ENCODE measurements at places on chromosomes 2 and 18.

- DNase-seq = no peak
Measured at GRCh38 chr2:157825885-157826284, 50.2 kb downstream of the ACVR1 start.

DNA sequence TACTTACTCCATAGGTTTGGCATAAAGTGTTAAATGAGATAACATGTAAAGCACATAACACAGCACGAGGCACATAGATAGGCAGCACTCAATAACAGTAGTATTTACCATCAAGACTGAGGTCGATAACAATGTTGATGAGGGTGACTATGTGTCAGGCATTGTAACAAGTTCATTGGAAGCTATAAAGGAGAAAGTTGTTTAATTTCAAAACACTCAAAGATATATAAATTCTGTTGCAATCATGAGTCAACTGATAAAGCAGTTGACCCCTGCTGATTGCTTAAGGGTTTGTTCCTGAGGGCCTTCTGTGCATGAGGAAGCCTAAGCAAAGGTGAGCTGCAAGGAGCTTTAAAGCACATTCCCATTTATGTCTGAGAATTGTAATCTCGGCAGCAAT is 760.5 kb downstream of the SATB2 start:
- DNase-seq = no peak

DNA sequence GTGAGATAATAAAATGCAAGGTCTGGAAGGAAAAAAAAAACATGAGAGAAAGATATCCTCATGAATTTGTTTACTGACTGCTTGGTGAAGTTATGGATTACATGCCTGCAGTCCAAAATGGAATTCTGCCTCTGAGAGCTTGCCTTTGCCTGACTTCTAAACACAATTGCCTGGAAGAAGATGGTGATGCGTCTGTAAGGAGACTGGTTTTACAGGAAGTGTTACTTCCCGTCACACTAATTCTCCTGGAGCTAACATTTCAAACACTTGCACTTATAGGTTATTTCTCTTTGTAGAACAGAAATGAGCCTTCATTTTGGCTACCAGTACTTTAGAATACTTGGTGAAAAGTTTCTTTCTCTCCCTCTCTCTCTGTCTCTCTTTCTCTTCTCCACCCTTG is 884.3 kb downstream of the TSN start:
- DNase-seq = no peak

DNA sequence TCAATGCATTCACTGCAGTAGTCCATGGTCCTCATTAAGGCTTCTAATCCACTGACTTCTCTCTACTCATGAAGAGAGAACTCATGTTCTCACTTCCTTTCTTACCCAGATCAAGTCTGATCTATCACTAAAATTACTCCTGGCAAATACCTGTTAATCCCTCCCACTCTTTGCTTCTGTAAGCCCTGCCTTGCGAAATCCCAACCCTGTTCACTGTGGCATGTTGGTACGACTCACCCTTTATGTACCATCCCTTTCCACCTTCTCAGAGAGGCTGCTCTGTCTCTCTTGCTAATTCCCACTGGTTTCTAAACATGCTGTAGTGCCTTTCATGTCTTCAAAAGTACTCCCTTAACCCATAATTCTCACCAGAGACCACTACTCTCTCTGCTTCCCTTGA is 272.2 kb upstream of the ACVR2A start:
- DNase-seq = no peak

DNA sequence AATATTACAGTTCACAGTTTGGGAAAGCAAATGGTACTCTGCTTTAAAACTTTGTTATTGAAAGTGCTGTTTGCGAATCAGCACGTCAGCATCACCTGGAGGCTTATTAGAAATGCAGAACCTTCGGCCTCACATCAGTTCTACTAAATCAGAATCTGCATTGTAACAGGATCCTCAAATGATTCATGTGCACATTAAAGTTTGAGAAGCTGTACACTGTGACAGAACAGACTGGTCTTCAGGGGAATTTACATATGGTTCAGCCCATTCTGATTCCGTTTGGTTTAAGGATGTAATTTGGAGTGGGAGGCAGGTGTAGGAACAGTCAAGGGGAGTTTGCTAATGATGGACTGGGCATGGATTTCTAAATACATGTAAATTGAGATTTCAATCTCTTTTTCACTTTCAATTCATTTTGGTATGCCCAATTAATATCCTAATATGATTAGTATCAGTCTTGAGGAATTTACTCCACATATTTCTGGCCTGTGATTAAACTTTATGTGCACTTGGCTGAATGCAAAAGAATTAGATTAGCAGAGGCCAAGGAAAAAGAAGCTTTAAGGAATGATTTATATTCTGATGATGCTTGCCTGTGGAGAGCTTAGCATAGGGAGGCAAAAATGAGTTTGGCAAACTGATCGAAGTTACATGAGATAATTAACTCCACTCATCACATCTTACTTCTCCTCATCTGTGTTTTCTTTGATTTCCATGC is 248.8 kb downstream of the XIRP2 start:
- no peak for DNase-seq

- no peak for DNase-seq
Measured at GRCh38 chr2:120605231-120605935, 130.3 kb upstream of the GLI2 start.

GRCh38 chr2:232120911-232121310 is 159.4 kb downstream of the DIS3L2 start:
- no peak for DNase-seq

- no peak for DNase-seq
Measured at GRCh38 chr2:217085543-217085942, 225.7 kb upstream of the TNP1 start.

DNA sequence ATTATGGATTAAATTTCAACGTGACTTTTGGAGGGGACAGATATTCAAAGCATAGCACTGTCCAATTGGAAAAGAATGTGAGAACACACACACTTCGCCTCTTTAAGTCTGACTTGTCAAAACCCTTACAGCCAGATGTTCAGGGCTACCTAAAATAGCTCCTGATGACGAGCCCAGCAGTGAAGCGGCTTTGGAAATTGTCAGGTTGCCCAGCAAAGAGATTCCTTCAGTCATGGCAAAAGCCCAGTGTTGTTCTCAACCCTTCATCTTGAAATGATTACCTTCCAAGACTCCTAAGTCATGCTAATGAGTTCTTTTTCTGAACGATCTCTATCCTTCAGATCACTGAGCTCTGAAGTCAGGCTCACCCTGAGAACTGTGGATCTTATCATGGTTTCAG is 436.6 kb downstream of the LRATD1 start:
- DNase-seq = no peak

DNA sequence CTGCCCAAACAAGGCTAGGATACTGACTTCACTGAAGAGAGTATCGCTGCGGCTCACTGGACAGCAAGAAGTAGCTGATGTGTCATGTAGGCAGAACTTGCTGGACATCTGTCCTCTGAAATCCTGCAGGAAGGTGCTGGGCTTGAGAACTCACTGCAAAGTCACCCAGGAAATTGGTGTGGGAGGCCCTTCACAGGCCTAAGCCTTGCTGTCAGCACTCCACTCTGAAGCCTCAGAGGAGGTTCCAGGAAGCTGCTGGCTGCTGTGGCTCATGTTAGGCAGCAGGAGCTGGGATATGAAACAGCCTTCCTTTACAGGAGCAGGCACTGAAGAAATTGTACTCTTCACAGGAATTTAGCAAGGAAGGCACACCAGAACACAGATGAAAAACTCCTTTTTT is 88.3 kb upstream of the CCDC68 start:
- no peak for DNase-seq

DNA sequence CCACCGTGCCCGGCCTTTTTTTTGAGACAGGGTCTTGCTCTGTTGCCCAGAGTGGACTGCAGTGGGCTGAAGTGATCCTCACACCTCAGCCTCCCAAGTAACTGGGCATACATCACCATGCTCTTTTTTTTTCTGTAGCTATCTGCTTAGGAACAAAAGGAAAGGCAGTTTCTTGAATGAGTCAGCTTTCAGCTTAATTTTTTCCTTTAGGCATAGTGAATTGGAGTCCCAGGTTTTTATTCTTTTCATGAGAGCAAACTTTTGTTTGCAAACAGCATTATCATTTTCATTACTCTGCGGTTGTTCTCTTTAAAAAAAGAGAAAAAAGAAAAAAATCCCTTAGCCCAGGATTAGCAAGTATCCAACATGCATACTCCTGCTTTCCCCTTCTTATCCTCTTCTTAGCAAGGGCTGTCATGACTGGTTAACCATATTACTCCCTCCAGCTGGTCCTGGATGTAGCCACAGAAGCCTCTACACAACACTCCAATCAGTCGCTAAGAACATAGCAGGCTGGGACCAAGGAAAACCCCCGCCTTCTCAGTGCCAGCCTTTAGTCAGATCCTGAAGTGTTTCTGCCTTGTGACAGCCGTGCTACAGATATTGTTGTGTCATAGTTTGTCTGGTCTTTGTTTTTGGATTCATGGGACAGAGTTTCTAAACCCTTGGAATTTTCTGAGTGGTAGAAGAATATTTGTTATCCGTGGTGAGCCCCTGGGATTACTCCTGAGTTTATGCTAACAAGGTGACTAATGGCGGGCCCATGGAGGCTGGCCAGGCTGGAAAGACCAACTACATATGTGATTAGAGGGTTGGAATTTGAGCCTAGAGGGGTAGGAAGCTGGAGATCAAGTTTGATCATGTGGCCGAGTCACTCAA is 23.3 kb upstream of the ST3GAL5 start:
- DNase-seq = no peak

GRCh38 chr18:33755391-33755790 is 177.4 kb downstream of the ASXL3 start:
- no peak for DNase-seq

- no peak for DNase-seq
Measured at GRCh38 chr2:218229239-218229638, 12.2 kb downstream of the ARPC2 start.

GRCh38 chr2:151083856-151084795 is 177.5 kb downstream of the RBM43 start:
- DNase-seq = no peak

DNA sequence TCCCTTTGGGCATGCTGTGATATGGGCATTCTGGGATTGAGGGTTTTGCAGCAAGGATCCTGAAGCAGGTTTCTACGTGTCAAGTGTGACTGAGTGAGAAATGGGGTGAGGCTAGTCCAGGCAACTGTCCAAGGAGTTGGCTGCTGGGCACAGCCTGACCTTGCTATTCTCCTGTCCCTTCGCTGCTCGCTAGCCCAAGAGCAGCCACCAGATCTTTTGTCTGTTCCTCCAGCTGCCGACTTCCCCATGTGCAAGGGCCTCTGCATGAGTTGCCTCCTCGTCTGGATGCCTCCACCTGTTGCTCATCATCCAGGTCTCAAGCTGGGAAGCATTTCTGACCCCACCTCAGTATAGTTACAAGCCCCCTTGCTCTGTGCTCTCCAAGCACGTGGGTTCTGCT is 71.1 kb downstream of the DYSF start:
- no peak for DNase-seq

DNA sequence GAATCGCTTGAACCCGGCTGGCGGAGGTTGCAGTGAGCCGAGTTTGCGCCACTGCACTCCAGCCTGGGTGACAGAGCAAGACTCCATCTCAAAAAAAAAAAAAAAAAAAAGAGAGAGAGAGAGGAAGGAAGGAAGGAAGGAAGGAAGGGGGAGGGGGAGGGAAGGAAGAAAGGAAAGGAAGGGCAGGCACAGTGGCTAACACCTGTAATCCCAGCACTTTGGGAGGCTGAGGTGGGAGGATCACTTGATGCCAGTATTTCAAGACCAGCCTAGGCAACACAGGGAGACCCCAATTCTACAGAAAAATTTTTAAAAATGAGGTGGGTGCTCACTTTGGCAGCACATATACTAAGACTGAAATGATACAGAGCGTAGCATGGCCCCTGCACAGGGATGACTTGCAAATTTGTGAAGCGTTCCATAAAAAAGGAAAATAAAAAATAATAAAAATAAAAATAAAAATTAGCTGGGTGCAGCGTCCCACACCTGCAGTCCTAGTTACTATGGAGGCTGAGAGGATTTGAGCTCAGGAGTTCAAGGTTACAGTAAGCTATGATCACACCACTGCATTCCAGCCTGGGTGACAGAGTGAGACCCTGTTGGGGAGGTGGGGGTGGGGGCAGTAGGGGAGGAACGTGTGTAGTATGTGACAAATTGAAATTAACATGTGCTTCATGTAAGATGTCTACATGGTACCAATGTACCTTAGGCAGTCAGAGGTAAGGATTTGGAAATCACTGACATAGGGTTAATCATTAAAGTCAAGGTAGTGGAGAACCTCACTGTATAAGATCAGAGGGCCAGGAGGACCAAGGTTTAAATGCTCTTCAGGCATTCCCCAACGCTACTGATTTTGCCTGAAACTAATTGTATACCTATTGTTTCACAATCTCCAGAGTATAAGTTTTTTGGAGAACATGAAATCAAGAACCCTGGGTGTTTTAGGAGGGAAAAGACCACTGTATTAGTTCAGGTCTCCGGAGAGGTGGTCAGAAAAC is 1.4 kb downstream of the WDCP start:
- no peak for DNase-seq

DNA sequence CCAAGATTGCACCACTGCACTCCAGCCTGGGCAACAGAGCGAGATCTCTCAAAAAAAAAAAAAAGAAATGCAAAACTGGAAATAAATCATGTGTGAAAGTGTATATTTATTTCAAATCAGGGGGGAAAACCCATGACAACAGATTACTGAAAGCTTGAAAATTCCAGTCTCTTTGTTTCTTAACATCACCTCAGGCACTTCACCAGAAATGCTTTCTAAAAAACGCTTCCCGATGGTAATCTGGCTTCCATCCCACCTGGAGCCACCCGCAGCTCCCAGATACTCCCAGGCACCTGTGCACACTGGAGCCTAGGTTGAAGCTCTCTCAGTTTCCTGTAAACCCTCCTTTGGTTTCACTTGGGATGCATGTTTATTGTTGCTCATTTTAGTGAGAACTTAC is 7.2 kb upstream of the ITGB6 start:
- no peak for DNase-seq

DNA sequence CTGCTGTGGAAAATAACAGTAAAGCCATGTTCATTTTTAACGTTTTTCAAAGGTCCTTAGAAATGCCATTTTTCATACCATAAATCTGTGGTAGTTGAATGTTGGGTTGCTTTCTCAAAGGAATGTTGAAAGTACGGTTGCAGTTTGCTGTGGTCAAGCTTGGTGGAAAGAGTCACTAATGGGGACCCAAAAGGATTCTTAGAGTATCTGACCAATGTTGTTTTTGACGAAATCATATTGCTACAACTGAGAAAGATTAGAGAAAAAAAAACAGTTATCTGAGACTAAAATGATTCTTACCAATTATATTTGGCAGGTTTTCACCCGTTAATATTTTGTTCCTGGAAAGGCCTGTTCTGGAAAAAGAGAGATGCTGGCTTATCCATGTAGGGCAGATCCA is 439.5 kb upstream of the ETAA1 start:
- no peak for DNase-seq

GRCh38 chr2:38353402-38353801 is 23.7 kb downstream of the ATL2 start:
- no peak for DNase-seq
